ENCODE measurements at places on chromosomes 12 and 14. TPM values are rescaled to one million over a fixed set of nuclear protein-coding genes. Genes with fewer than 3 reads are reported as not detected.

- DNase-seq = no peak
Measured at GRCh38 chr12:45259675-45260074, 43.8 kb downstream of the ANO6 start.

The ACRBP gene
- 1.8 TPM for total RNA-seq

The KRT3 gene
- not detected for total RNA-seq

- no peak for DNase-seq
Measured at GRCh38 chr12:52020539-52021336, 14.0 kb downstream of the TAMALIN start.

The DPF3 gene
- 3.2 TPM for total RNA-seq

DNA sequence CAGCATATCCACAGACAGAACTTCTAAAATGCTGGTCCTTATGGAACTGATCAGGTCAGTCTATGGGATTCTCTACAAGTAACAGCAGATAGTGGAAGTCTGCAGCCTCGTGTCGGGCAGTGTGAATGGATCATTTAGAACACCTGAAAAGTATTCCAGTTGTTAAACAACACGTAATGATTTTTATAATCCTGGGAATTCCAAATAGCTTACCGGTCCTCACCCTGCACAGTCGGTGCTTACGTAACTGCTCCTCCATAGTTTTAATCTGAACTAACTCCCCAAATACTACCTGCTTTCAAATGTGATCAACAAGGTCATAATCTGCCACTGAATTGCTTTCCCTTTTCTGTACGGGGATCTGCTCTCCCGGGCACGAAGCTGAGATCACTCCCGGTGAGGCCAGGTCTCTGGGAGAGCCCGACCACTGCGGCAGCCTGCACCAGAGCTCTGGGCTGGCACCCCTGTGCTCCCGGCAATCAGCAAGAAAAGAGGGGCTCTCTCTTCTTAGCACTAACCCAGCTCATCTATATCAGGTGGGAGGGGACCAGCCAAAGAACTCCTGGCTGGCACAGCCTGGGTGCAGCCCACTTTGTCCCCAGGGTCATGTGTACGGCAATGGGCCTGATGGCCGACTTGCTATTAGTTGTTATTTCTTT is 157.0 kb downstream of the FOXN3 start:
- no peak for DNase-seq

- no peak for DNase-seq
Measured at GRCh38 chr12:5587711-5588121, 155.8 kb downstream of the NTF3 start.

DNA sequence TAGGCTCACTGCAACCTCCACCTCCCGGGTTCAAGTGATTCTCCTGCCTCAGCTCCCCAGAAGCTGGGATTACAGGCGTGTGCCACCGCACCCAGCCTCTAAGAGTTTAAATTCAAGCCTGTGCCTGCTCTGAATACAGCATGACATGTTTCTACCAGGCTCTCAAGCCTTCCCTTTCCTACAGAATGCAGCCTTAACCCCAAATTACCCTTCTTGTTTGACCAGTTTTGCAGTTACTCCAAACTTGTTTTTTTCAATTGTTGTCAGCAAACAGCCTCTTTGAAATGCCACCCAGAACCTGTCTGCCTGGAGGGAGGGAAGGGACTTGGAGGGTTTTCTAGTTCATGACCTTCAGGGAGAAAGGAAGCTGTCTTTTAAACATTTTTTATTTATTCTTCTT is 15.4 kb downstream of the GLTP start:
- no peak for DNase-seq

- DNase-seq = no peak
Measured at GRCh38 chr12:122862110-122862634, 26.9 kb downstream of the HIP1R start.

DNA sequence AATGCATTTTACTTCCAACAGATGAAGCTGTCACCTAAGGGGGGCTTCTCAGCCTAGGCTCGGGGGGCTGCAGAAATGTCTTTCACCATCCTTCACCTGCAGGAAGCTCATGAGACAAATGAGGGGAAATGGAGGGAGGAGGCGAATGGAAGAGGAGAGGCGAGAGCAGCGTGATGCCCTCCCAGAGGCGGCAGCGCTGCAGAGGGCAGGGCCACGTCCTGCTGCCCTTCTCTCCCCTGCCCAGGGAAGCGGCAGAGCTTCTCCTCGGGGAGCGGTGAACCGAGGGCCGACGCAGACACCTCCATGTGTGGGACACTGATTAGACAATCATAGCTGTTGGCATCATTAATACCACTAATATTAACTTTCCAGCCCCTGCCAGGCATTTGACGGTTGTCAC is 78.3 kb downstream of the SERPINA3 start:
- DNase-seq = no peak

DNA sequence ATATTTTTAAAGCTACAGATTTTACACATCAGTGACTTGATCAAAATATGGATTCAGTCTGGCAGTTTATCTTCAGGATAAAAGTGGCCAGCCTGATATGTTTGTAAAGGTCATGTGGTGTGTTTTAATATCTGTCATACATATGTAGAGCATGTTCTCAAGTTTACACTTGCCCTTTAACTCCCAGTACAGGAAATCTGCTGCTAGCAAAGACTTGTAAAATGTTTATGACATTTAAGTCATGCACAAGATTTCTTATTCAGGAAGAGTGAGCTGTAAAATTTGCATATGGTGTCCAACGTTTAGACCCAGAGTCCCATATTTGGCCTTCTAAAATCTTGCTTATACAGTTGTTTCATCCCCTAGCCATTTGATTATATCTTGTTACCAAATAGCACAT is 197.5 kb upstream of the FLRT2 start:
- no peak for DNase-seq

The PIWIL1 gene
- not detected for total RNA-seq

The NDUFA12 gene
- total RNA-seq = 140 TPM

The PDE3A gene
- 2.2 TPM for total RNA-seq

DNA sequence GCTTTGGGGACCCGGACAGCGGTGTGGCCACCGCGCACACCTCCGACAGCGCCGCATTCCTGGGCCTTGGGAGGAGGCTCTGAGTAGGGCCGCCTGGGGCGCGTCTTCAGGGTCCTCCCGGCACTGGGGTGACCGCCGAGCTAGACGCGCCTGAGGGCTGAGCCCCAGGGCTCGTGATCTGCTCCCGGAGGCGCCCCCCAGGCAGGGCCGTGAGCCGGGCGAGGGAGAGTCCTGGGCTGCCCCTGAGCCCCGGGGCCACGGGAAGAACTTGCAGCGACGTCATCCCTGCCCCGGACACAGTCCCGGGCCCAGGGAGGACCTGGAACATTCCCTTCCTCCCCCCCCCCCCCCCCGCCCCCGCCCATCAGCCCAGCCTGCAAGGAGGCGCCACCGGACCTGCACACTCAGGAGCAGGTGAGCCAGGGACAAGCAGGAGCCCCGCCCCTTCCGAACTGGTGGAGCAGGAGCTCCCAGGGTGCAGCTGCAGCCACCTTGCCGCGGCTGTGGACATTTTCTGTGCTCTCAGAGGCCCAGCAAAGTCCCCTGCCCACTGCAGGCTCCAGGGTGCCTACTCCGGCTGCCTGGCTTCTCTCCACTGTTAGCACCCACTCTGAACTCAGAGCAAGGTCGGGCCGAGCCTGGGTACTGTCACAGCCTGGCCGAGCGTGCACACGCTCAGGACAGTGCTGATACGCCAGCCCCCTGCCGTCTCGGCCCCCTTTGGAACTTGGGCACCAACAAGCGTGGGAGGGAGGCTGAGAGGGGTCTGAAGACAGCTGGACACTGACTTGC is 50.7 kb downstream of the A2M start:
- DNase-seq = no peak

DNA sequence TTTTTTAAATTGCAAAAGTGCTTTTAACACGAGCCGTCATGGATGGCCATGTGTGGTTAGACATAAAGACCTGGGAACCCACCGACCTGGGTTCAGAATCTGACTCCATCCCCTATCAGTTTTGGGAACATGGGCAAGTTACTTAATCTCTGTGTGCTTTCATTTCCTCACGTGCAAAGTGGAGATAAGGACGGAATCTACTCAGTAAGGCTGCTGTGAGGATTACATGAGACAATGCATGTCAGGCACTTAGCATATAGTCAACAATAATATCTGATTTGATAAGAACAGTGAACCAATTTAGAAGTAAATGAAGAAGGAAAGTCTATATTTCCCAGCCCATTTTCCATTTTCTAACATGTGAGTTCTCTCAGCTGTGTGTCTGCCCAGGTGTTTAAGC is 235.4 kb downstream of the SUDS3 start:
- DNase-seq = no peak

GRCh38 chr12:113474635-113475436 is 3.2 kb upstream of the LHX5 start:
- DNase-seq = no peak

GRCh38 chr12:110335481-110336045 is 54.5 kb downstream of the ATP2A2 start:
- no peak for DNase-seq

DNA sequence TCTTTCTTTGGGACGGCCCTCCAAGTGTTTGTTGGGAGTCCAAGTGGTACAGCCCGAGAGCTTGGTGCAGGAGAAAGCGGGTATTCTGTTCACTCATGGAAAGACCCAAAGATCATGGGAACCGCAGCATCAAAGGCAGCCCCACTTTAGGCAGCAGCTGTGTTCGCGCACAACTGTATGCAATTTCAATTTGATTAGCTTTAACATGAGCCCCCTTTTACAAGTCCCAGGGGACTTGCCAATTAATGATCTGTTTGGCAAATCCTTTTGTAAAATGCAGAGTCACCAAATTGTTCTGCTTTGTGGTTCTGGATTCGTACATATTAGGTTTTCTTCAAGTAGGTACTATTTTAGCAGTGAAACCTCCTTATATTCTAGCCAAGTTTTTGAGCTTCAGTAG is 217.7 kb downstream of the AACS start:
- DNase-seq = no peak

- no peak for DNase-seq
Measured at GRCh38 chr14:34685819-34686428, 28.5 kb downstream of the CFL2 start.

The WSCD2 gene
- not detected for total RNA-seq

The GNB3 gene
- 0.46 TPM for total RNA-seq

GRCh38 chr12:54053003-54053750 is 458 bp upstream of the HOXC4 start:
- DNase-seq = peak; percentile 68

- DNase-seq = no peak
Measured at GRCh38 chr12:124194893-124195566, 99.9 kb upstream of the RFLNA start.

- DNase-seq = no peak
Measured at GRCh38 chr12:131894981-131895639, 688 bp downstream of the ULK1 start.

- DNase-seq = no peak
Measured at GRCh38 chr12:123998991-123999359, 26.0 kb downstream of the ZNF664 start.

DNA sequence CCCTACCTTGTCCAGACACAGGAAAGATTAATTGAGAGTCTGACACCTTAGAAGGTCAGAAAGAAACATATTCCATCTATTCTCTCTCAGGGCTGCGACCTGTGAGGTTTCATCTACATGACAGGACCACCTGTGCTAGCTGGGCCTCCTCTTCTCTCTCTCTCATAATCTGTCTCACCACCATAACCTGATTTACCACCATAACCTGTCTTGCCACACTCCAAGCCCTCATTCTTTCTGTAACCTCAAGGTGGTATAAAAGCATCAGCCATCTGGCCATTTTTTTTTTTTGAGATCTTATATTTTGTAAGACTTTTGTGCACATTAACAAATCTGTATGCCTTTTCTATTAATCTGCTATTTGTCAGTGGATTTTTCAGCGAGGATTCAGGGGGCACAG is 75.5 kb downstream of the ACADS start:
- no peak for DNase-seq

DNA sequence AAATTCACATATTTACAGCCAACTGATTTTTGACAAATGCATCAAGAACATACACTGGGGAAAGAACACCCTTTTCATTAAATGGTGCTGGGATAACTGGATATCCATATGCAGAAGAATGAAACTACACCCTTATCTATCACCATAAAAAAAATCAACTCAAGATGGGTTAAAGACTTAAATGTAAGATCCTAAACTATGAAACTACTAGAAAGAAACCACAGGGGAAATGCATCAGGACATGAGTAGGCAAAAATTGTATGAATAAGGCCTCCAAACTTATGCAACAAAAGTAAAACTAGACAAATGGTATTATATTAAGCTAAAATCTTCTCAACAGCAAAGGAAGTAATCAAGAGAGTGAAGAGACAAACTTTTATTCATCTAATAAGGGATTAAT is 242.6 kb downstream of the CPNE8 start:
- DNase-seq = no peak

DNA sequence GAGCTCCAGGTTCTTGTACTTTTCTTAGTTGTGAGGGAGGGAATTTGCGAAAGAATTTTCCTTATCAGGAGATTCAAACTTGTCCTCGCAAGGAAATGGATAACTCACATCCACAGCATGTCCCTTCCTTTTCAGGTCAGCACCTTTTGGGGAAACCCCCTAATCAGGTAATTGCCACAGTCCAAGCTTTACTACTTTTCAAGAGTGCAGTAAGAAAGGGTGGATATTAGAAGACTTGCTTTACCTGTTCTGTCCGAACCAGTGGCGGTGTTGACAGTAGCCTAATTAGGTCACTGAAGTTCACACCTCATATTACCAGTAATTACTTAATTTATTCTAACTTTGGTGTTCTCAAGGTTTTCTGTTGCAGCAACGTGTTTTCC is 6.7 kb upstream of the C12orf50 start:
- no peak for DNase-seq
